Dermis microvascular lymphatic vessel endothelial cell (primary cell): ENCODE measurements at places on chromosomes 11 and 22.

DNA sequence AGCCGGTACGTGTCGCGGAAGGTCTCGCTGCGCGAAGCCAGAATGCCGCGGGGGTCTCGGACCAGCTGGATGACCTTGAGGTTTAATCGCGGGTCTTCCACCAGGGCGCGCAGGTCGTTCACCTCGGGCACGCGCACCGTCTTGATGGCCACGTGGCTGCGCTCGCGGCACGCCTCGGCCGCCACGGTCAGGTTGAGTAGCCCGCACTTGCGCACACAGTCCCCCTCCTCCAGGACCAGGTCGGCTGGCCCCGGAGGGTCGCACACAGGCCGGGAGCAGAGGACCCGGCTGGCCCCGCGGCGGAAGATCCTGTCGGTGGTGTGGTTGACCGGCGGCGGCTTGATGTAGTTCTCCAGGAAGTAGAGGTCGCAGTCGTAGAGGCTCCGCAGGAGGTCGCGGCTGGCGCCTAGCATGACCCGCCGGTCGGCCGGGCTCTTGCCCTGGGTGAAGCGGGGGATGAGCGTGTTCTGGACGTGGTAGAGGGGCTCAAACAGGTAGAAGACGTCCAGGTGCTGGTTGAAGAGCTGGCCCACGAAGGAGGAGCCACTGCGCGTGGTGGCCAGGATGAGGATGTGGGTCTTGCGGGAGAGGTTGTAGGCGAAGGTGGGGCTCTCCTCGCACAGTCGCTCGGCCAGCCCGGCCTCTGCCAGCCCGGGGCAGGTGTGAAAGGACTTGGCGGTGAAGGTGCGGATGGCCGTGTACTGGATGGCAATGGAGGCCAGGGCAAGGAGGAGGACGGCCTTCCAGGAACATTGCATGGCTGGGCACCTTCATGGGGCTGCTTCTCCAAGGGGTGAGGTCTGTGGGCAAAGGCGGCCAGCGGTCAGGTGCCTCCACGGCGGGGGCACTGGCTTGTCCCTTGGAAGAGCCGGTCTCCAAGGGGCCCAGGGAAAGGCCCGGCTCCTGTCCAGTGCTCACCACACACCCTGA is 15.0 kb downstream of the CHST1 start:
- DNase-seq: no peak

- peak; percentile 44 for DNase-seq
These were observed 761 bp upstream of the TMEM25 start for GRCh38 chr11:118530180-118530682.

DNA sequence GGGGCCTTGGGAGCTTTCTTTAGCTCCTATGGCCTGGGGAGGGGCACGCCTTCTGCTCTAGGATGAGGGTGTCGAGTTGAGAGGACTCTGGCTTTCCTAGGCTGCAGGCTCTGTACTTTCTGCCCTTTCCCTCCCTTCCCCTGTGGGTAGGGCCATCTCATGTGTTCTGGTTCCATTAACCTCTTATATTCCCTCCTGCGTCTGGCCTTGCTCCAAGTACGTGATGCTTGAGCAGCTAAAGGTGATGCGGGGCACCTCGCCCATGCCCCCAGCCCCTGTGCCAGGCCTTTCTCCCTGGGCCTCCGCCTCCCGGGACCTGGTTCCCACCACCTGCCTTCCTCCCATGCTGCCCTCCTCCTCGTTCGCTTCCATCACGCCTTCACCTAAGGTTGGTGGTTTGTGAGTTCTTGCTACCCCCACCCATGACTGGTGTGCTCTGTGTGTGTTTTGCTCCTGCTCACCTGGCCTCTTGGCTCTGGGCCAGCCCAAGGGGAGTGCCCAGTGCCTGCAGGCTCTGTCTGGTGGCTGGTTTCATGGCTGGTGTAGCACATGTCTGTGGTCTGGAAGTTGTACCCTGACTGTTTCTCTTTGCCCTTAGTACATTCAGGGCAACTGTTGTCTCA is 34.1 kb downstream of the PHLDB1 start:
- DNase-seq: no peak

DNA sequence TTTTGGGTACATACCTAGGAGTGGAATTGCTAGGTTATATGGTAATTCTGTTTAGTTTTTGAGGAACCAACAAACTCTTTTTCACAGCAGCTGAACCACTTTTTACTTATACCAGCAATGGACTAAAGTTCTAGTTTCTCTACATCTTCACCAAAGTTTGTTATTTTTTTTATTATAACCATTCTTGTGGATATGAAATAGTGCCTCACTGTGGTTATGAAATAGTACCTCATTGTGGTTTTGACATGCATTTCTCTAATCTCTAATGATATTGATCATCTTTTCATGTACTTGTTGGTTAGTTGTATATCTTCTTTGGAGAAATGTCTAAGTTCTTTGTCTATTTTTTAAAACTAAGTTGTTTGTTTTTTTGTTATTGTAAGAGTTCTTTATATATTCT is 27.2 kb downstream of the STIM1 start:
- no peak for DNase-seq

DNA sequence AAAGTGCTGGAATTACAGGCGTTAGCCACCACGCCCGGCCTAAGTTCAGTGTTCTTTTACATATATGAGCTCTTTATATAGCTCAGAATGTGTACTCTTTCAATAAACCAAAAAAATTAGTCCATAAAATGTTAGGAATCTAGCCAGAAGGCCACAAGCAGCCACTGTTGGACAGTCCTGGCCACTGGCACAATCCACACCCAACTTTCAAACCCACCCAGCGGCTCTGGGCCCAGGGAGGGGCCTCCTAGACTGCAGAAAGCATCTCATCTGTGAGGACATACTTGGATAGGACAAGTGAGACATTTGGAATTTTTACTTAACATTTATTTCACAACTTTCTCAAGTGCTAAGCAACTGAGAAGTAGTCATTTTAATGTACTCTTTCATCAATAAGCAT is 6.4 kb downstream of the PACSIN2 start:
- DNase-seq: no peak

DNA sequence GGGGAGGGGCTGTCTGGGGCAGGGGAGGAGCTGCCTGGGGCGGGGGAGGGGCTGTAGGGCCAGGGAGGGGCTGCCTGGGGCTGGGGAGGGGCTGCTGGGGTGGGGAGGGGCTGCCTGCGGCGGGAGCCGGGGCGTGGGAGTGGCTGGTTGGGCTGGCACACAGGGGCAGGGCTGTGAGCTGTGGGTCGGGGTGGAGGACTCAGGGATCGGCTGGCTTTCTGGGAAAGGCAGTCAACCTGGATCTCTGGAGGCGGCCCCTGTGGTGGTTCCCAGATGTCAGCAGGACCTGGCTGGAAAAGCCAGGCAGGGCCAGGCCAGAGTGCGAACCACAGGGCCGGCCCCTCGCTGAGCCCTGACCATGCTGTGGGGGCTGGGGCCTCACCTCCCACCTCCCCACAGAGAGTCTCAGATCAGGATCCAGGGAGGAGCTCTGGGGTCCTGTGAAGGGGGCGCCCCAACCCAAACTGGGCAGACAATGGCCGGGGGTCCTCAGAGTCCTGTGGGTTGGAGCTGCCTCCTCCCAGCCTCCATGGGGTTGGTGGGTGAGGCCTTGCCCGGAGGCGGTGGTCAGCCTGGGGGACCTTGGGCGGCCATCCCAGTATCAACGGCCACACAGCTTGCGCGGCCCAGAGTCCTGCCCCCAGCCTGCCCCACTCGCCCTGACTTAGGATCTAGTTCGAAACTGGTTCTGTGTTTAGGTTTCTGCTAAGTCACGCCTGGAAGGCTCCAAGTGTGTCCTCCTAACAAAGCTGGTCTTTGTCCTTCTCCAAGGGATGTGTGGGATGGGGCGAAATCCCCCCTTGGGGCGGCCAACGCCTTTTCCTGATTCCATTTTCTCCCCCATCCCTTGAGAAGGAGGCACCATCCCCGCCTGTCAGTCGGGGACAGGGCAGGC is 1.9 kb downstream of the MUC5B start:
- DNase-seq: no peak

- DNase-seq: no peak
These were observed 165.1 kb upstream of the NCAM1 start for GRCh38 chr11:112795911-112796649.

- DNase-seq: no peak
These were observed 4485.9 kb upstream of the OR11H1 start for GRCh38 chr22:11042116-11042515.

DNA sequence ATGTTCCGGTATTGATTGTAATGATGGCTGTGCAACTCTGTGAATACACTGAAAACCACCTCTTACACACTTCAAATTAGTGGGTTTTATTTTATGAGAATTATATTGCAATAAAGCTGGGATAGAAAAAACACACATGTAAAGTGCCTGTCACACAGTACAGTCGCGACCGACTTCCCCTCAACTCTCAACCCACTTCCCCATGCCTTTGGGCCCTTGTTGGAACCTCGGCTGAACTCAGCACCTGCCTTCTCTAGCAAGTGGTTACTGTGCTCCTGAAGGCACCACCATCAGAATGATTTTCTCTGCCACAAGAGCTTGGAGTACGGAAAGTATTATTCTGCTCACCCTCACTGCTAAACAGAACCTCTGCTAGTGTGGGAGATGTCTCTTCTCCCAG is 13.5 kb downstream of the KCNJ1 start:
- no peak for DNase-seq

- no peak for DNase-seq
These were observed 588 bp downstream of the TSPAN32 start for GRCh38 chr11:2302306-2302895.

DNA sequence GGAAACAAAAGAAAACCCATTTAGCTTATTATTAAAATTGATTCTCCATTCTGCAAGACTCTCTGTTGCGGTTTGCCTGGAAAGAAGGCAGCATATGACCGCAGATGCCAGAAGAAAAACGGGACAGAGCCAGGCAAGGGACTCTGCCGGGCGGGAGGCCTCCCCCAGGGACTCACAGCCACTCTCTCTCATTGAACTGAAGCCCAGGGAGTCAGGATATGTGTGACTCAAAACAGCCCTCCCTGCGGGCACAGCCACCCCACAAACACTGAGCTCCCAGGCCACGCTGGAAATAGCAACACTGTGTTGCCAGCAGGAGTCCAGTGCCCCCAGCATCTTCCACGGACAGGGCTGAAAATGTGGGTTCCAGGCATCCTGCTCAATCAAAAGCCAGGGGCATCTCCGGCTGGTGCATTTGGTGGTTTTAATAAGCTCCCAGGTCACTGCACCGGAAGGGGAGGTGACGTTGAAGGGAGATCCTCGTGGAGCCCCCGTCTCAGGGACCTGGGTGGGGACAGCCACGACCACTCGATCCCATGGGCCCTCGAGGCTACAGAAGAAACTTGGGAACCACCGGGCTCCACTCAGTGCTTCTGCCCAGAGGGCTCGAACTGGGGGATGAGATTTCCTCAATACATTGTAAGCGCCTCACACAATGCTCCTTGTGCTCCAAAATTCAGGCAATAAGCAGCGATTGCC is 624.5 kb downstream of the TBC1D22A start:
- no peak for DNase-seq

- DNase-seq: no peak
These were observed 8.2 kb upstream of the PARVG start for GRCh38 chr22:44172370-44173108.

DNA sequence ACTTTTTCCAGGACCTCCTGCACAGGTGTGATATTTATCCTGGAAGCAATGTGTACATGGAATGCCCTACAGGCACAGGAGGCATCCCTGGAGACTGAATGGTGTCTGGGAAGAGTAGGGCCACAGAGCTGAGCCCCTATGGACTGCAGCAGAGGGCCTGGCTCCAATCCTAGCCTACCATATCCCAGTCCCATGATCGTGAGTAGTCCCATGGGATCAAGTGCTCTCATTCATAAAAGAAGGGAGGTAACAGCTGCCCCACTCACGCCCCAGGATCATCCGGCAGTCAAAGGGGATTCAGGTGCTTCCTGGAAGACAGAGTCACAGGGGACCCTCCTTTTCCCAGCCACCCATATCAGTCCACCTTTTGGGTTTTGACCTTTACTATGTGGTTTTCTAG is 24.0 kb downstream of the ANKK1 start:
- no peak for DNase-seq
